ENCODE measurements at places on chromosomes 4 and X.

DNA sequence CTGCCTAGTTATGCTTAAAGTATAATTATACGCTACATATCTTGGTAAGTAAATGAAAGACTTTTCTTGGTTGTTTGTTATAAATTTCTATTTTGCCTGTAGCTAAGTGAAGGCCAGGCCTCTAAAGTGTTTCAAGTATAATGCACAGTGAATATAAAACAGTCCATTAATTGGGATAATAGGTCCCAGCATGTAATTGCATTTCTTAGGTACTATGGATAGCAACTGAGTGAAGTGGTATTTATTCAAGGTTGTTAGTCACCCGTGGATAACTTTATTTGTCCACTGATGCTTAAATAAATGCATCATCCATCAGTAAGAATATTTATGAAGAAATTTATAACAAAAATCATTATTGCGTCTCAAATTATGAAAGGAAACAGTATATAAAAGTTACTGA is 59.1 kb downstream of the TEX13C start:
- DNase-seq, result no peak

DNA sequence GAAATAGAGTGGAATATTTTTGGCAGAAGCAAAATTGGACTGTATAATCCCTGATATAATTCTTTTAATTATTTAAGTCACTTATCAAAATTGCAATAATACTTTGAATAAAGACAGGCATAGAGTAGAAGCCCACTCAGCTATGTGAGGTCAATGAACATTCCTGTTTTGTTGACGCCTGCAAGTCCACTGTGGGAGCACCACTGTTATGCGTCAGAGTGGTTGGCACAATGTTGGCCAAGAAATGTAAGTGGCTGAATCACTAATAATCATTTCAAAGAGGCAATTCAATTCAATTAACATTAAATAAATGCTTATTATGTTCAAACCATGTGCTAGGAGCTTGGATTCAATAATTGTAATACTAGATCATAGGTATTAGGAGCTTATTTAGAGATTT is 221.0 kb downstream of the SPCS3 start:
- no peak for DNase-seq

- no peak for DNase-seq
Observed at GRCh38 chrX:73944563-73944908, 359.4 kb upstream of the ZCCHC13 start.

GRCh38 chrX:123847056-123847455 is 12.8 kb upstream of the XIAP start:
- DNase-seq, result no peak

DNA sequence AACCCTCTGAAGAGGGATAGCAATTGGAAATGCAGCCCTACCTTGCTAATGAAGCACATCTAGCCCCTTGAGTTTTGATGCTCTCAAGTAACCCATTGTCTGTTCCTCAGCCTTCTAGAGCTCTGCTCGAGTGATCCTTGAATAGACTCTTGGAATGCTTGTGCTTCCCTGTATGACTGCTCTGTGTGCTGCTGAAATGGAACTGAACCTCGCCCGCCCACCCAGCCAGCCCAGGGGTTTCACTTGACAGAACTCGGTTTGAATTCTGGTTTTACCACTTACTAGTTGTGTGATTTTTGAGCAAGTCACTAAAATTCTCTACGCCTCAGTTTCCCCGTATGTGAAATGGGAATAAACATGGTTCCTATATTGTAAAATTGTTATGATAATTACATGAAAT is 77.1 kb downstream of the MID2 start:
- DNase-seq, result no peak

DNA sequence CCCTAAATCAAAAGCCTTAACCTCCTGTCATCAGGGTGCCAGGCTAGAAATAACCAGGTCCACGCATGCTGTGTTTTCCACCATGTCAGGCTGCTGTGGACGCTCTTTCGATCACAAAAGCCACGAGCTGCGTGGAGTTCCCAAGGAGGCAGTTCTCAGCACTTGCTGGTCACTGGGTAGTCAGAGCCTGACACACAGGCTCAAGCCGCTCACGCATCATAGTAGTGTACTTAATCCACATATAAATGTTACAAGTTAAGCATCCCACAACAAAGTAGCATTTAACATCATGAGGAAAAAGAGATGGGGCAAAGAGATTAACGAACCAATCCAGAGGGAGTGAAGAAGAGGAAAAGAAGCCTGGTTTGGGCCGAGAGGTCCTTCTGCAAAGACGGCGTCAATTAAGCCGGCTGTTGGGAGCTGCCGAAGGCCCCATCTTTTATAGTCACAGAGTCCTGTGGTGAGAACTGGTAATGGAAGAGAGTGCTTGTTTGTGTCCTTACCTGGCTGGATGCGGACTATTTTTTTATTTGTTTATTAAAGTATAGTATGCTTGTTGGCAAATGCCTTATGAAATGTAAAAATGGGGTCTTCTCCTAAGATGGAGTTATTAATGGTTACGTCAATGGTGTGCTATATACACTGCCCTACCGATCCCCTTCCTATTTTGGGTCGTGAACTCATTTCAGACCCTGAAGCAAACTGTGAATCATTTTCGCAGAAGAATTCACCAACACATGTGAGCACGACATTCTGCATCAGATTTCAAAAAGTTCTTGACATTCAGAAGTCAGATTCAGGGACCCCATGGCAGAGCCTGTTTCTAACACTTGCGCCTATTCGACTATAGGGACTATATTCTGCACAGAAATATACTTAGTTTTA is 675 bp downstream of the PRIMPOL start:
- no peak for DNase-seq

- DNase-seq, result no peak
Observed at GRCh38 chr4:188021548-188022249, 26.1 kb downstream of the ZFP42 start.

- DNase-seq, result no peak
Observed at GRCh38 chr4:94924566-94924965, 166.8 kb downstream of the BMPR1B start.

DNA sequence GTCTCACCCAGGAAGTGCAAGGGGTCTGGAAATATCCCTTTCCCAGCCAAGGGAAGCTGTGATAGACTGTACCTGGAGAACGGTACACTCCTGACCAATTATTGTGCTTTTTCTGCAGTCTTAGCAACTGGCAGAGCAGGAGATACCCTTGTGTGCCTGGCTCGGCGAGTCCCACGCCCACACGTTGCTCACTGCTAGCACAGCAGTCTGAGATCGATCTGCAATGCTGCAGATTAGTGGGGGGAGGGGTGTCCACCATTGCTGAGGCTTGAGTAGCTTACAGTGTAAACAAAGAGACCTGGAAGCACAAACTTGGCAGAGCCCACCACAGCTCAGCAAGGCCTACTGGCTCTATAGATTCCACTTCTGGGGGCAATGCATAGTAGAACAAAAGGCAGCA is 138.5 kb downstream of the CHRDL1 start:
- no peak for DNase-seq

GRCh38 chrX:56233100-56233499 is 944 bp downstream of the KLF8 start:
- no peak for DNase-seq

GRCh38 chrX:72569786-72570185 is 2.9 kb downstream of the HDAC8 start:
- no peak for DNase-seq

GRCh38 chr4:89303814-89304388 is 3.7 kb downstream of the GPRIN3 start:
- no peak for DNase-seq

DNA sequence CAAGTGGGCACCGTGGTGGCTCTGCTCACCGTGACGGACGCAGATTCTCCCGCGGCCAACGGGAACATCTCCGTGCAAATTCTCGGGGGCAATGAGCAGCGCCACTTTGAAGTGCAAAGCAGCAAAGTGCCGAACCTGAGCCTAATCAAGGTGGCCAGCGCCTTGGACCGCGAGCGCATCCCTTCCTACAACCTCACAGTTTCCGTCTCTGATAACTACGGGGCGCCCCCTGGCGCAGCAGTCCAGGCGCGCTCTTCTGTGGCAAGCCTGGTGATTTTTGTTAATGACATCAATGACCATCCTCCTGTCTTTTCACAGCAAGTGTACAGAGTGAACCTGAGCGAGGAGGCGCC is 2.7 kb downstream of the FAT4 start:
- no peak for DNase-seq

DNA sequence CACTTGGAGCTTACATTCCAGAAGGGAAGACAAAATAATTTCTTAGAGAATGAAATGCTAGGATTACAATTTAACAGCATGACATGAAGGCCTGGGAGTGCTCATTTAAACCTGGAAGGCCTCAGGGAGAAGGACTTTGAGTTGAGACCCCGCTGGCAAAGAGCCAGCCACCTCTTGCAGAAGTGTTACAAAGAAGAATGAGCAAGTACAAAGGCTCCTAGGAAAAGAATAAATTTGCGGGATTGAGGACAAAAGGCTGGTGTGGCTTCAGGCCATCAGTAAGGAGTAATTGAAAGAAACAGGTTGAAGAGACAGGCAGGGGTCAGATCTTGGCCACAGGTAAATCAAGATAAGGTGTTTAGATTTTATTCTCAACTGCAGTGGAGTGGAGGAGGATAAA is 3.1 kb upstream of the ELOVL6 start:
- no peak for DNase-seq

GRCh38 chr4:183638436-183638835 is 20.5 kb downstream of the RWDD4 start:
- no peak for DNase-seq

- DNase-seq, result peak; percentile 12
Observed at GRCh38 chr4:184825141-184825895, 450 bp downstream of the ACSL1 start.

DNA sequence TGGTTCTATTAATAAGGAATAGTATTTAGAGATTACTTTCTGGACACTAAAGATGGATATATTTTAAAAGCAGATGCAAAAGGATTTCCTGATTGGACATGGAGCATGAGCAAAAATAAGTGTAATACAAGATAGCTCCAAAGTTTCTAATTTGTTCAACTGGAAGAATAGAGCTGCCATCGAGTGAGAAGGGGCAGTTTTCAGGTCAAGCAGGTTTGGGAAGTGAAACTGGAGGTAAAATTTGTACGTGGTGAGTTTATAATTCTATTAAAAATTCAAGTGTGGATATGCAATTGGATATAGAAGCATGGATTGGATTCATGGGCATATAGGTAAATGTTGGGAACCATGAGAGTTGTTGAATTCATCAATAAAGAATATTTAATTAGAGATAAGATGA is 31.8 kb downstream of the PRDM8 start:
- no peak for DNase-seq

DNA sequence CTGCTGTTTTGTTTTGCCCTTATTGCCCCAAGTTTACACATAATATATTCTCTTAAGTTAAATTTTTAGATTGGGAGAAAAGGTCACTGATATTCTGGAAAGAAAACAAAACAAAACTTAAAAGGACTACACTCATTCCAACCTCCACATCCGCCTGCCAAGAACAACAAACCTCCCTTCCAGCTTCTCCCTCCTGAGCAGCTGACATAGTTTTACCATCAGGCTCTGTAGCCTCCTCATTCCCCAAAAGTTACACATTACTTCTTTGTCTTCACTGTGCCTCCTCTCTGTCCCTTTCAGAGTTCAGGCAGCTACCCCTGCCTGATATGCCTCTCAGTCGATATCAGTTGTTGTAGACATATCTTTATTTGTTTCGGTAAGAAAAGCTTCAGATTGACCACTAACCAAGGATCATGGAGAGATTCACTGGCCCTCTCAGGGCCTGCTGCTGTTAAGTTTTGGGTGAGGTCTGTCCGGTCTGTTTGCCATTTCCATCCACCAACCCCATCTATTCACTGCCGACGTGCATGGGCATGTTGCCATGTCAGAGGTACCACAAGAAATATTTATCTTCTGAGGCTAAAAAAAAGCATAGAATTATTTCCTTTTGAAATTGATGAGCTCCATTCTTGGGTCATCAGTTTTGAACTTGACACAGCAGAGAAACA is 164.1 kb downstream of the GASK1B start:
- DNase-seq, result no peak

GRCh38 chrX:36534900-36535299 is 473.3 kb upstream of the FAM47C start:
- DNase-seq, result no peak

- DNase-seq, result no peak
Observed at GRCh38 chr4:56211202-56211601, 176.1 kb downstream of the AASDH start.

DNA sequence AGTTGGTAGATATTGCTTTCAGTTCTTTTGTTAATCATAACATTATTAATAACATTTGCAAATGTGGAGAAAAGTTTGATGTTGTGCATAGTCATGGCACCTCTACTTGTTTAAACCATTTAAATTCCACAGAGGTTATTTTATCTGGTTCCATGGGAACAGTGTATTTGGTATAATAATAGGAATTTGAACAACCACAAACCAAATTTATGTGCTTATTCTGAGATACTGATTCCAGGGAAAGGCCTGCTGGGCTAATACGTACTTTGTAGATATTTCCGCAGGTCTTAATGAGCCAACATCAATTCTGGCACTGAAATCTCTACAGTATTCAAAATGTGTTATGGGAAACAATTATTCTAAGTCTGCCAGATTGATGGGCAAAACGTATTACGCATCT is 319.0 kb downstream of the DKK2 start:
- no peak for DNase-seq

GRCh38 chr4:113996599-113997177 is 17.2 kb upstream of the ARSJ start:
- no peak for DNase-seq

- no peak for DNase-seq
Observed at GRCh38 chrX:134431894-134432293, 28.1 kb upstream of the HPRT1 start.

DNA sequence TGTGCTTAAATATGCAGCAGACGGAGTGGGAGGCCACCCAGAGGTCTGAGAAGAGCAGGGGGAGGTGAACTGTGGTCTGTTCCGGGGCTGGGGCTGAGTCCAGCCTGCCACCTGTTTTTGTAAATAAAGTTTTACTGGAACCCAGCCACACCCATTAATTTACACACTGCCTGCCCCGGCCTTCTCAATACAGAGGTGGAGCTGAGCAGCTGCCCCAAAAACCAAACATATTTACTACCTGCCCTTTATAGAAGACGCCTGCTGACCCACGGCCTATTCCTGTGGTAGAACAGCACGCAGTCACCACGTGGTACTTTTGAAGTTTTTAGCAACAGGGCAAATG is 45.9 kb downstream of the FGFRL1 start:
- DNase-seq, result no peak

GRCh38 chrX:22378296-22378695 is 105.6 kb downstream of the CBLL2 start:
- DNase-seq, result no peak

GRCh38 chr4:138292321-138292720 is 50.2 kb upstream of the SLC7A11 start:
- DNase-seq, result no peak

DNA sequence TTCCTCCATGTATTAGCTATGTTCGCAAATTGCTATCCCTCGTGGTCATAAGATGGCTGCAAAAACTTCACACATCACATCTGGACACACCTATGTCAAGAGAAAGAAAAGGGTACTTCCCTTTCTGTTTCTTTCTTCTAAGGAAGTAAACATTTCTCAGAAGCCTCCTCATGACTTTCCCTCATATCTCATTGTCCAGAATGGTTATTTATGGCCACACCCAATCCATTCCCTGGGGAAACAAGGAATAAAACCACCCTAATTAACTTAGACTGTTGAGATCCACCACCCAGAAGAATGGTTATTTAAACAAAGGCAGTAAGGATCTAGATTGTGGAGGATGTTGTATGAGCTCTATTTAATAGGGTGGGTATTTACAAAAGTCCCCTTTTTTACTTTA is 160.8 kb upstream of the LNX1 start:
- no peak for DNase-seq

Data from stimulated activated CD4-positive, alpha-beta T cell treated with anti-CD3 and anti-CD28 coated beads, Interleukin-15, amount 100 ng/mL, for 1 hour (primary cell).